Stimulated activated CD8-positive, alpha-beta memory T cell treated with anti-CD3 and anti-CD28 coated beads, Interleukin-15, amount 100 ng/mL, for 24 hours (primary cell): ENCODE measurements at places on chromosomes 3 and 15.

- DNase-seq: no peak
These were observed 56.8 kb downstream of the DNAH1 start for GRCh38 chr3:52372822-52373504.

GRCh38 chr15:91234759-91235158 lies 134.7 kb downstream of the SV2B start:
- no peak for DNase-seq

GRCh38 chr3:65810302-65810701 lies 228.4 kb downstream of the MAGI1 start:
- no peak for DNase-seq

GRCh38 chr3:119768668-119769393 lies 13.1 kb upstream of the NR1I2 start:
- DNase-seq: no peak

DNA sequence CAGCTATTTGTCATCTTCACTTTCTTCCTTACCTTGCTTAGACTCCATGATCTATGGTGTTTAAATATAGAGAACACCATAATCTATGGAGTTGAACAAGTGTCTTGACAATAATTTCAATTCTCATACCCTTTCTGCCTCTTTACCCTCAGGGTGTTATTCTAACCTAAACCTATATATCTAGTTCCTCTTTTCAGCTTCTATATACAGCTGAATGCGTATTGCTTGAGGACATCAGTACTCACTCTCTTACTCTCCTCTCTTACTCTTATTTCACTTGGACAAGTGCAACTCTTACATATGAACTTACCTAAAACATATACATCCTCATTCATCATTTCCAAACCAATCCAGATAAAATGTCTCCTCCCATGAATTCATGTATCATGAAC lies 187.1 kb downstream of the RAP2B start:
- DNase-seq: no peak

- no peak for DNase-seq
These were observed at the start of gene TMEM108 for GRCh38 chr3:133038089-133038730. Gene TMEM108 (plus strand): TSS chr3:133038391.

DNA sequence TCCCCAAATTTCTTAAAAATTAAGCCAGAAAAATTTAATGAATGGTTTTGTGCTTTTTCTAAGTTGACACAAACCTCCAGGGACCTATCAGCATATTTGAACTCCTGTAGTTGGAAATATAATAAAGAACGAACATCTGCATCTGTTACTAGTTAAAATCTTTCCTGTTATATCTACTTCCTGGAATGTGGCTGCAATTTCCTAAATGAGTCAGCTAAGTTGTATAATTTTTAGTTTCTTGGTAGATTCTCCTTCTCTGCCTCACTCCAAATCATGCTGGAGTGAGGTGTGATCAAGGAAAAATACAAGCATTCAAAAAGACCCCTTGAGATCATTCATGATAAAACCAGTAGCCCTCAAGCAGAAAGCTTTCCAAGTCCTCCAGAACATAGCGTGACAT lies 106.2 kb upstream of the MCTP2 start:
- no peak for DNase-seq

DNA sequence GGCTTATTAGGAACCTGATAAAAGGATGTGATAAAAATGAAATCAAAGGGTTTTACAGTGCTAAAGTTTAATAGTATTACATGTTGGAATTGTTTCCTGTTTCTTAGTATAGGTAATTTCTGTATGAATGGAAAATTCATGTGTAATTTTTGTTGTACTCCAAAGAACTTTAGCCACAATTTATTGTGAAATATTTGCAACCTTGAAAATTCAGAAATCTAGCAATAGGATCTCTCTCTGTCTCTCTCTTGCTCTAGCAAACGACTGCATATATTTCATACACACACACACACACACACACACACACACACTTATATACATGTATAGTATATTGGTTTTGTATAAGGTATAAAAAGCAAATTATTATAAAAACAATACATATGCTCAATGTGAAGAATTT lies 59.6 kb downstream of the PIAS1 start:
- no peak for DNase-seq

GRCh38 chr3:155805802-155806618 lies at the start of gene C3orf33:
Gene C3orf33 (minus strand): TSS chr3:155806278. CDS start chr3:155806252, 26 bp downstream.
- peak; percentile 53 for DNase-seq

GRCh38 chr3:158102242-158103080 lies 3.8 kb downstream of the SHOX2 start:
- no peak for DNase-seq

GRCh38 chr3:105243076-105243475 lies 123.6 kb upstream of the ALCAM start:
- DNase-seq: no peak

DNA sequence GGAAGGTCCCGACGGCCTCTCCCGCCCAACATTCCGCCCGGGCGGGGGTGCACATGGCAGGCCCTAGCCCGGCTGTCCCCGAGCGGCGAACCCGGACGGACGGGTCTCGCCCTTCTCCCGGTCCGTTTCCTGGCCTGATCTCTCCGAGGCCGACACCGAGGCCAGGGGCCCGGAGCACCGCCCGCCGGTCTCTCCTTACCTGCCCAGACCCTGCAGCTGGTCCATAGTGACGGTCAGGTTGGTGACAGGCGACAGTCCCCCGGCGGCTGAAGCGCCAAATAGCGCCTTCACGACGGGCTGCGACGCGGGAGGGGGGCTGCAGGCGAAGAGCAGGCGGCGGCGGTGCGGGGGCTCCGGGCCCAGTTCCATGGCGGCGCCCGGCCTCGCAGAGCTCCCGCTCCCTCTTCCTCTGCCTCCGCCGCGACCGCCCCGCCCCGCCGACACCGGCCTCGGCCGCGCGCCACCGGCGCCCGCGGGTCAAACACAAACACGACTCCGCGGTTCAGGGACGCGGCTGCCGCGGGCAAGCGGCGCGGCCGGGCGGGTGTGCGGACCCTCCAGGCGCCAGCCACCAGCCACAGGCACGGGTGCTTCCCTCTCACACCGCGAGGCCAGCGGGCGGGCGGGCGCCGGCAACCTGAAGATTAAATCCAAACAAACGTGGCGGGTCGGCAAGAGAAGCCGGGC lies 495 bp downstream of the CDC25A start:
- DNase-seq: peak; percentile 14

DNA sequence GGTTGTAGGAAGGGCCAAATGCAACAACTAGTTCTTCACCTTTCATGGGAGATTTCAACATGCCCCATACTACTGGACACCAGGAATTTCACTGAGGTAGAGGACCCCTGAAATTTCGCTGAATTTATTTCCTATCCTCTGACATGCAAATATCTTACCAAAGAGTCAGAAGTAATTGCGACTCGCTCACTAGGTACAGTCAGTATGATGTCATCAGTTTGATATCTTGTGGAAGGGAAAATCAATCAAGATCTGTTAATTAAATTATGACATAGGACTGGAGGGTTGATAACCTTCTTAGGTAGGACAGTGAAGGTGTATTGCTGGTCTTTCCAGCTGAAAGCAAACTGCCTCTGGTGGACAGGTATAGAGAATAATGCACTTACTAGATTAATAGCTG lies 74.9 kb upstream of the TNIK start:
- DNase-seq: no peak

DNA sequence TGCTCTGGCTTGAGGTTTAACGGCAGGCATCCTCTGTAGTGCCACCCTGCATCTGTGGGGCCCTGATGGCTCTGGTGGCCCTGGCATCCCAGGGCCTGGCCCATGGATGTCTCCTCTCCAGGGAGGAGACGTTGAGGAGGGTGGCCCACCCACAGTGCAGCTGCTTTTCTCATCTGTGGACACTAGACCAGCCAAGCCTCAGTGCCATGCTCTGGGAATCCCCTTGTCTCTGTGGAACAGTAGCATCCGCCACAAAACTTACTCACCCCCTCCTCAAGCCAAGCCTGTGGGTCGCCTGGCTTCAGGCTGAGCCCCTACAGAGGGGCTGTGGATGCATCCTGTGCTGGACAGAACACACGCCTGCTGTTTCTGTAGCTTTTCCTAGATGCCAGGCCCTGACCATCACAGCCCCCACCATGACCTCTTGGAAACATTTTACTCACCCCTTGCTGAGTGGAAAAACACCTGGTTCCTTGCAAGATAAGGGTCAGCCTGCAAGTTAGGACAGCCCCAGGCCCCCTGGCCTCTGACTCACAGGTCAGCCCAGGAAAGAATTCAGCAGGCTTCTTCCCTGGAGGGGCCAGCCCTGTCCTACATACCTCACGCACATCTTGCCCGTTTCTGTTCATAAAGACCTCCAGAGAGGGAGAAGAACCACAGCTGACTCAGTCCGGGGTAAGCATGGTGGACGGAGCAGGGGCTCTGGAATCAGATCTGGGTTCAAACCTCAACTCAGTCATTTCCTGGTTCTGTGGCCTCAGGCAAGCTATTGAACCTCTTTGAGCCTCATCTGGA lies 19.0 kb downstream of the PAK6 start:
- no peak for DNase-seq

GRCh38 chr3:24905266-24905665 lies 410.6 kb upstream of the THRB start:
- DNase-seq: no peak
